8988T (cell line): ENCODE measurements at places on chromosomes 6 and 20.

- no peak for DNase-seq
These were observed 1132.5 kb upstream of the MAP3K7 start for GRCh38 chr6:91719414-91719813.

DNA sequence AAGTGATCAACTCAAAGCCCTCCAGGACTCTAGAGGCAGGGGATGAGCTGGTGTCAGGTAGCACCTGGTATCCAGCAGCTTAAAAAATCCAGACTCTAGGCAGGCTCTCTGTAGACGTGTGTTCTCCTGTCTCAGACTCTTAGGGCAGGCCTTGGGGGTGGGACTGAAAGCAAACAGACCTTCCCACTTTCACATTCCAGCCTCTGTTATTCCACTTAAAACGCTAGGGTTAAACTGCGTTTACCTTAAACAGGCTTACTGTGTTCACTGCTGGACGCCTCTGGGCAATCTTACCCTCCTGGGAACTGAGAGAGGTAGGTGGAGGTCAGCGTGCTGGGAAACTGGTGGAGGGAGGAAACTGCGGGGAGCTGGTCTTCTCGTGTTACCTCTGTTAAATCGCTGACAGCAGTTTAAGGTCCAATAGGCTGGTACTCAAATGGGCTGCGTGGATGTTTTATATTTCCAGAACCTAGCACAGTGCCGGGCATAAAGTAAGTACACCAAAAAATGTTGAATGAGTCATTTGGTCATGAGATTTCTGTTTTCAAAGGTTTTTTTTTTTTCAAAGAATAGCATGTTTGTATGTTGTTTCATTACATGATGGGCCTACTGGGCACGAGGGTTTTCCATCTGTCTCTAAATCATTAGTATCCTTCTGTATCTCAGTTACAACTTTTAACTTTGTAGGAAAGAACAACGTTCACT, at the start of gene GCNT2:
GCNT2 (plus strand) TSS at position 248 of the 705 bp plus-strand sequence. CDS start 7,561 bp downstream, outside the sequence.
- no peak for DNase-seq

DNA sequence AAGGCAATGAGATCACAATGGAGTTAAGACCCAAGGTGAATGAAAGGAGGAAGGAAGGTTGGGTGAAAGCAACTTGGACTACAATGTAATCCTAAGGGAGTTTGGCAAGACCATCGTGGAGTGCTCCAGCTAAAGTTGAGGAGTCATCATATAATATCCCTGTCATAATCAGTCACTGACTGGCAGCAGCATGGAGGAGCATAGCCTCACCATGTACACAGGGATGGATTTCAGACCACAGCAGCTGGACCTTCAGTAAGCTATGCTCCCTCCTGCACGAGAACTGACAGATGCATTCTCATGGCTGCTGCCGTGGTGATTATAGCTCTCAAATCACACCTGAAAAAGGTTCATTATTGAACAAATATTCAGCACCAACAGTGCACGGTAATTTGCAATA, 43.0 kb downstream of the GOPC start:
- no peak for DNase-seq

DNA sequence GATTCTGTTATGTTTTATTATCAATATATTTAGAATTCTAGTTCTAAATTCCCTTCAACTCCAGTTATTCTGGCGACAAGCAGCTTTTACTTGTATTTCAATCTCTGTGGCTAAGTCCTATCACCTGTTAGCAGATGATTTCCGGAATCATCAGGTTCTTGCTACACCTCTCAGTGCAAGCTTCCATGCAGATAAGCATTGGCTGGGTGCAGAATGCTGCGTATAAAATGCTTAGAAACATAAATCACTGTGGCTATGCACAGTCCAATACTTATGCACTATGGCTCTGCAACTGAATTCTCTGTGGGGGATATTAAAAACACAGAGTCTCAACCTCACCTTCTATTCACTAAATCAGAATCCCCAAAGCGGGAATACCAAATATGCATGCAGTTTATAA, 720.0 kb downstream of the EYS start:
- DNase-seq: no peak

DNA sequence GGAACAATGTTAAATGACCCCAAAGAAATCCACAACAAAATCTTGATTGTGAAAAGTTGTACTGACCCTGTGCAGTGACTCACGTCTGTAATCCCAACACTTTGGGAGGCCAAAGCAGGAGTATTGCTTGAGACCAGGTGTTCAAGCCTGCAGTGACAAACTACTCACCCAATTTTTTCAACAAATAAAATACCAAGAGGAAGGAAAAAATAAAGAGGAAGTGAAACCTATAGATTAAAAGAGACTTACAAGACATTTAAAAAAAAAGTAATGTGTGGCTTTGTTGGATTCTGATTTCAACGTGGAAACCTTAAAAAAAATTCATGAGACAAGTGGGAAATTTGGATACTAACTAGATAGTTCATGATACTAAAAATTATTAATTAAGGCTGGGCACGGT, 31.9 kb downstream of the GINS1 start:
- DNase-seq: no peak

DNA sequence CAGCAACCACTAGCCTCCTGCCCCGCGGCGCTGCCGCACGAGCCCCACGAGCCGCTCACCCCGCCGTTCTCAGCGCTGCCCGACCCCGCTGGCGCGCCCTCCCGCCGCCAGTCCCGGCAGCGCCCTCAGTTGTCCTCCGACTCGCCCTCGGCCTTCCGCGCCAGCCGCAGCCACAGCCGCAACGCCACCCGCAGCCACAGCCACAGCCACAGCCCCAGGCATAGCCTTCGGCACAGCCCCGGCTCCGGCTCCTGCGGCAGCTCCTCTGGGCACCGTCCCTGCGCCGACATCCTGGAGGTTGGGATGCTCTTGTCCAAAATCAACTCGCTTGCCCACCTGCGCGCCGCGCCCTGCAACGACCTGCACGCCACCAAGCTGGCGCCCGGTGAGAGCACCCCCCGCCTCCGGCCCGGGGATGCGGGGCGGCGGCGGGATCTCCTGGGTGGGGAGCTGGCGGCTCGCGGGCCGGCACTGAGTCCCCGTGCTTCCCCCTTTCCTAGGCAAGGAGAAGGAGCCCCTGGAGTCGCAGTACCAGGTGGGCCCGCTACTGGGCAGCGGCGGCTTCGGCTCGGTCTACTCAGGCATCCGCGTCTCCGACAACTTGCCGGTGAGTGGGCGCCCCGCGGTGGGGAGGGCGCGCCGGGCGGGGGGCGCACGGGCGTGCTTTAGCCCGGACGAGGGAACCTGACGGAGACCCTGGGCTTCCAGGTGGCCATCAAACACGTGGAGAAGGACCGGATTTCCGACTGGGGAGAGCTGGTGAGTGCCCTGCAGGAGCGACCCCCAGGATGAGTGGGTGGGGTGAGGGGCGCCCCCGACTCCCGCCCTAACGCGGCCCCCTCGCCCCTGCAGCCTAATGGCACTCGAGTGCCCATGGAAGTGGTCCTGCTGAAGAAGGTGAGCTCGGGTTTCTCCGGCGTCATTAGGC, 585 bp downstream of the PIM1 start:
- DNase-seq: peak; percentile 60

DNA sequence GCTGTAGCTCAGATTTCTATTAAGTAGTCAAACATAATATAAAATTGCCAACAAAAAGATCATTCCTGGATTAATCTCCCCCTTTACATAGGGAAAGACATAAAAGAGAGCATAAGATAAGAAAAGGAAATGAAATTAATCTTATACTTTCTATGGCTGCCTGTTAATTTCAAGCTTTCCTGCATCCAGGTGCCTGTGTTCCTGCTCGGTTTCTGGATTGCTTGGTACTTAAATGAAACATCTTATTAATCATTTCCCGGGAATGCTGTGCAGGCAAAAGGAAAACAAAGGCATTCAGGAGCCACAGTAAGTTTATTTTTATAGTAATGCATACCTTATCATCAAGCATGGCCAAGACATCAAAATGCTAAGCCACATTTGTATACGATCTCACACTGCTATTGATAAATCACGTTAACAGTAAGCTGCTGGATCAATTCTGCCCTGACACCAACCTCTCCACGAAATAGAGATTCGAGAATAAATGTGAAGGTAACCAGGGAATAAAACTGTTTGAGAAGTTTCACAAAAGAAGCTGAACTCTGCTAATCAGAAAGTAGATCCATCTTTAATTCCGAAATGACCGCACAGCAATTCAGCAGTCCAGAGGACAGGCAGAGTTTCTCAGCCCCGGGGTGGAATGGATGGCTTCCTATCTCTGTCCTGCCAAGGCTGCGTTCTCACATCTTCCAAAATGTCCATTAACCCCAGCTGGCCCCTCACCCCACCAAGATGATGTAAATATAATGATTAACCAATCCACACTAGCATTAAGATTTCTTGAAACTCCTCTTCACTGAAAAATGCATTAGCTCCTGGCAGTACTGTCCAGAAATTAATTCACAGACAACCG, 32.6 kb upstream of the APCDD1L start:
- DNase-seq: no peak

DNA sequence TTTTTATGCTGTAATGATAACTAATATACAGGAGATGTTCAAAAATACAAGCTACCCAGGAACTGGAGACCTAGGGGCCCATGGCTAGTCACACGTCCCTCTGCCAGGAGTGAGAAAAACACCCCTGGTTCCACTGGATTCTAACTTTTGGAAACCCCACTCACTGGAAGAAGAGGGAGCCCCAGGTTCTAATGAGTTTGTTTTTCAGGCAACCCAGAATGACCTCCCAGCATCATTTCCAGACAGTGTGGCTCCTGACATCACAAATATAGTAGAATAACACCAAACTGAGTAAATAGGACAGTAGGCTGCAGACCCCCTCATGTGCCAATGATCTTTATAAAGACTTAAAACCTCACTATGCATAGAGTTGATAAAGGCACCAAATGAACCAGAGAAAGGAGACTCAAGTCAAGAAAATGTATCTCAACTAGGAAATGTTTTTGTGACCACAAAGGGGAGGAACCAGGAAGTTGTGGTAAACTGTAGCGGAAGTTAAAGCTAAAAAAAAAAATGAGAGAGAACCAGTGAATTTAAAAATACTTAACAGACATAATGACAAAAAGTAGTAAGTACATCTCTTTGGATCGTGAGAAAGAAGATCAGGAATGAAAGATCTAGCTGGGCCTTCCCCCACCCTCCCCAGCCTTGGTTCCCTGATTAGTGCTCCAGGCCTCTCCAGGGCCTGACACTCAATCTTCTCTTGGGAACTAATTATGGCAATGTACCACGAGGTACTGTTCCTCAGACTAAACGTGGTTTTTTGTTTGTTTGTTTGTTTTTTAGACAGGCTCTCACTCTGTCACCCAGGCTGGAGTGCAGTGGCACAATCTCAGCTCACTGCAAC, 19.8 kb downstream of the HLA-E start:
- no peak for DNase-seq

- no peak for DNase-seq
These were observed 49.1 kb downstream of the PLAGL1 start for GRCh38 chr6:143958839-143959399.

- no peak for DNase-seq
These were observed 4.5 kb downstream of the IYD start for GRCh38 chr6:150373260-150373701.

- DNase-seq: no peak
These were observed 65.9 kb downstream of the CEBPB start for GRCh38 chr20:50256577-50256976.

- no peak for DNase-seq
These were observed 11.5 kb downstream of the KCNB1 start for GRCh38 chr20:49470922-49471321.

GRCh38 chr20:1434571-1435336, 31.9 kb downstream of the NSFL1C start:
- no peak for DNase-seq

DNA sequence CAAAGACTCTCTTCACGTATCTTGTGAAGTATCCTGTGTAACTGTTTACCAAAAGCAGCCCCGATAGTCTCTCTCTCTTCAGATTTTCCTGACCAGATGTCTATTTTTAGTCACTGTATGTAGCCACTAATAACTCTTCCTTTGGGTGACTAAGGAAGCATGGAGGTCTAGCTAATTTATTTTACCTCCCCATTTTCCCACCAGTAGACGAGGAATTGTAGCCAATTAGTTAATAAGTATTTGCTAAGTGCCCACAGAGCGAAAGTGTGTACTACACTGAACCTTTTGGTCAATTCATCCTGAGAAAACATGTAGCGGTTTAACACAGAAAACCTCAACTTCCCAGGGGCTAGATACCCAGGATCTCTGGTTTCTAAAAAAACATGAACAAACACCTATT, 180.6 kb downstream of the TBX18 start:
- no peak for DNase-seq

DNA sequence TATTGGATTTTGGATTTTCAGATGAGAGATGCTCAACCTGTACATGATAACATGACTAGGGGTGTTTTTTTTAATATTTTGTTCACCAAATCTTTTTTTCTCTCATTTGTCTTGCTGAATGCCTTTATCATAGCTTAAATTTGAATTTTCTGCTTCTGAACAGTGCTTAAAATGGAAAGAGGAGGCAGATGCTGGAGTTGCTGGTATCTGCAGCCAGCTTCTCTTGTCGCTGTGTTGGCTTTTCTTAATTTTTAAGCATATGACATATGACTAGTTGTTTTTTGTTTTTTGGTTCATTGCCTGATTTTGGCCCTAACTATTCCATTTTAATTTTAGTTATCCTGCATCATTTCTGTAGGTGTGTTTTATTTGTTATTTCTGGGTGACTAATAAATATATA, 196.1 kb downstream of the PLCB1 start:
- DNase-seq: no peak

GRCh38 chr6:75430631-75431325, 62.8 kb downstream of the FILIP1 start:
- DNase-seq: no peak

DNA sequence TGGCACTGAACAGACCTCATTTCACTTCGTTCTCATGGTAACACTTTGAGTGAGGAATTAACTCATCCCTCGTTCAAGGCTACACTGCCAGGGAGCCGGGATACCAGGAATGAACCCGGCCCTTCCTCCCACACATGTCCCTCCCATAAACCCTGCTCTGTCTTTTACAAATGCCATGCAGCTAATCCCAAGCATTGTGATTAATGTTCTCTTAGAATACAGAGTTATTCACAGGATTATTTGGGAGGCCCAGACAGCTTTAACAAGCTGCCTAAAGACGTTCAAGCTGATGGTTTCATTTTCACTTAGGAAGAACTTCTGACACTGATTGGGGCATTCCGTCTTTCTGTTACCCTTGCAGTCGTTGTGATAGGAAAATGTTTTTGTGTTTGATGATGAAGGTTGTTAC, 42.5 kb upstream of the CD83 start:
- no peak for DNase-seq

DNA sequence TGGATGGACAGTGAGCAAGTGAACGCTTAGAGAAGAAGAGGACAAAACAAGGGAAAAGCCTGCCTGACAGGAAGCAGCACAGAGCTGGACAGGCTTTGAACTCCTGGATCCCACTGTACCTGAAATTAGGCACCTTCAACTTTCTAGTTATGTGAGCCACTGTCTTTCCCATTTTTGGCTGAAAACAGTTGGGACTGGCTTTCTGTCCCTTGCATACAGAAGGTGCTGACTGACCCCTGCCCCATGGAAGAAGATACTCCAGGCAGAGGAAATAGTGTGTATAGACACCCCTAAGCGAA, 122.8 kb downstream of the CEBPB start:
- no peak for DNase-seq

- DNase-seq: no peak
These were observed 195.3 kb upstream of the TCF21 start for GRCh38 chr6:133693565-133693964.

GRCh38 chr20:38926934-38927616, 858 bp downstream of the FAM83D start:
- no peak for DNase-seq

GRCh38 chr6:134938896-134939295, 11.0 kb downstream of the ALDH8A1 start:
- no peak for DNase-seq

GRCh38 chr6:4363656-4364055, 228.3 kb upstream of the ECI2 start:
- no peak for DNase-seq
